Prostate gland (tissue), 2 donors: ENCODE measurements at places on chromosomes 11 and 22. TPM values are rescaled to one million over a fixed set of nuclear protein-coding genes. Genes with fewer than 3 reads are reported as not detected.

- no peaks in the 10 kb centered on the region for H3K4me1 ChIP-seq
Observed at GRCh38 chr11:124340142-124340447, 20.1 kb upstream of the OR8D2 start.

GRCh38 chr22:24435323-24435645 is 7.9 kb downstream of the ADORA2A start:
- H3K27me3 ChIP-seq: no peaks in the 10 kb centered on the region
- DNase-seq: no peak
- no peak overlapping the region for H3K27ac ChIP-seq
- peaks cover 9% of the 10 kb centered on the region for H3K4me1 ChIP-seq
- H3K4me3 ChIP-seq: no peak overlapping the region

DNA sequence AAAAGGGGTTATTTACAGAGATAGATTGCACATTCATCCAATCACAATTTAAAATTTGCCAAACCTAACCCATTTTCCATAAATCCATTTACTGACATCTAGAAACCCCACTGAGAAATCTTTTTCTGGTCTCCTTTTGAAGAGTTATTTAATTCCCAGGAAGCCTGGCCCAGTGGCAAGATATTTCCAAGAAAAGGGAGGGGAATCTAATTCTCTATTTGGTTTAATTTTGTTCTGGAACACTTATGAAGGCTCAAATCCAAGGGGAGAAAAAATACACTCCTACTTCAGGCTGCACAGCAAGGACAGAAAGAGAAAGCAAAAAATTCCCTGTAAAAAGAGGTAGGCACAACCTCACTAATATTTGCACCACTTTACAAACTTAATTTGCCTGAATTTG is 88.2 kb upstream of the LDLRAD3 start:
- no peaks in the 10 kb centered on the region for H3K36me3 ChIP-seq
- no peak for DNase-seq
- H3K27me3 ChIP-seq: no peaks in the 10 kb centered on the region
- H3K4me3 ChIP-seq: no peak overlapping the region

- no peaks in the 10 kb centered on the region for H3K4me1 ChIP-seq
- H3K27me3 ChIP-seq: no peaks in the 10 kb centered on the region
- no peak for DNase-seq
- H3K36me3 ChIP-seq: no peaks in the 10 kb centered on the region
- no peak overlapping the region for H3K4me3 ChIP-seq
Observed at GRCh38 chr11:34348919-34349318, 8.9 kb downstream of the ABTB2 start.

DNA sequence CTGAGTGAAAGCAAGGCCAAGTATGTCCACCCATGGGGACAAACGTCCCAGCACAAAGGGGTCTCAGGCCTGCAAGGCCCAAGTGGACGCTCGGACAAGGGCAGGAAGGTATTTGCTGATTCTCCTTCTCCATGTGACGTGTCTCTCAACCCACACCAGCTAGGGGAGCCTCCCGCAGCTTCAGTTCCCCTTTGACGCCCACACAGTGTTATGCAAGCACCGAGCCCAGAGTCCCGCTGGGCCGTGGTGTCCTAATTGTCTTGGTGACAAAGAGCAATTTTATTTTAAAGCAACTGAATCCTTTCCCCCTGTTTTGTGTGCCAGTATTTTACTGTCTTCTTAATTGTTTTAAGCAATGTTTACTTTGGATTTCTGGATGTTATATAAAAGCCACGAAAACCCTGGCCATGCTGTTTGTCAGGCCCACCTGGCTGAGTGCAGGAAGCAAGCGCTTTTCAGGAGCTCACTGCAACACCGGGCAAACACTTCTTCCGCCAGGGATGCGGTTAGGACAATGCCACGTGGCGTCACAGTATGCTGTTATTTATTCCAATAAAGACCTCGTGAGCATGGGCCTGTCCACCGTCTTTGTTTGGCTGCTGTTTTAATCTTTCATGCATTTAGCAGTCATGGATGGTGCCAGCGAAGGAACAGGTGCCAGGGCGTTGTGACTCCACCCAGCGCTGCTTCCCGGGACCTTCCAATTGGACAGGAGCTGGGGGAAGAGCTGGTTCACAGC is 8.2 kb upstream of the PARVG start:
- DNase-seq: peak; percentile 35
- H3K27me3 ChIP-seq: no peaks in the 10 kb centered on the region
- H3K36me3 ChIP-seq: no peaks in the 10 kb centered on the region
- no peak overlapping the region for H3K4me3 ChIP-seq

Gene NLRP10
- total RNA-seq: not detected

Gene CSF2RB
- 3.2 TPM for total RNA-seq
